Naive thymus-derived CD4-positive, alpha-beta T cell (primary cell): ENCODE measurements at places on chromosomes 1 and 21. TPM values are rescaled to one million over a fixed set of nuclear protein-coding genes. Genes with fewer than 3 reads are reported as not detected.

The LMOD1 gene
- total RNA-seq, result not detected

The HSPB7 gene
- total RNA-seq, result not detected in 2 replicates

The PTGFR gene
- total RNA-seq, result not detected

The MROH9 gene
- not detected for total RNA-seq

The TSACC gene
- total RNA-seq, result 1.1 TPM

The TNFRSF1B gene
- total RNA-seq, result 40.7 TPM

The BMP8A gene
- total RNA-seq, result 0.19 TPM

The FCRL5 gene
- total RNA-seq, result not detected in 2 replicates

The NEGR1 gene
- total RNA-seq, result not detected

The EIF4G3 gene
- 15.0 TPM for total RNA-seq

The RNU1-4 gene
- total RNA-seq, result 3,337 TPM

The PIK3R3 gene
- total RNA-seq, result 0.75 TPM

The S100A3 gene
- total RNA-seq, result not detected

The LCE2C gene
- total RNA-seq, result not detected

The E2F2 gene
- not detected for total RNA-seq

The DNALI1 gene
- 0.08 and 0.24 TPM in 2 replicates for total RNA-seq

The GABPB2 gene
- 41.9 TPM for total RNA-seq

The ITLN2 gene
- not detected for total RNA-seq

The PTGFRN gene
- total RNA-seq, result 1.5 TPM

The LAMC2 gene
- not detected for total RNA-seq

The GPR161 gene
- 0.53 and 0.60 TPM in 2 replicates for total RNA-seq

The SH2D5 gene
- 0.05 TPM in 1 of 2 replicates, not detected in the other for total RNA-seq

The SPATA1 gene
- 1.7 and 2.7 TPM in 2 replicates for total RNA-seq

The LRRC7 gene
- 6.4 TPM for total RNA-seq

The HENMT1 gene
- total RNA-seq, result 5.8 TPM

The C8B gene
- total RNA-seq, result not detected

The FCER1A gene
- total RNA-seq, result 0.81 TPM

The SHISAL2A gene
- total RNA-seq, result 81.2 TPM

The FAM78B gene
- 0.45 TPM for total RNA-seq

The VHLL gene
- 0.46 TPM in 1 of 2 replicates, not detected in the other for total RNA-seq

The EXTL1 gene
- total RNA-seq, result 0.32 TPM

The NTNG1 gene
- not detected for total RNA-seq

The FMO1 gene
- total RNA-seq, result not detected

The TSPEAR gene
- total RNA-seq, result not detected

The OR2L8 gene
- 1.4 TPM for total RNA-seq

The RGS1 gene
- 3.4 TPM for total RNA-seq

The ANKRD45 gene
- not detected for total RNA-seq

The CELA3A gene
- total RNA-seq, result not detected in 2 replicates

The MATN1 gene
- 2.2 TPM for total RNA-seq

The OLIG2 gene
- total RNA-seq, result not detected

The RGSL1 gene
- not detected for total RNA-seq

The THEM5 gene
- not detected in 2 replicates for total RNA-seq

The C4BPB gene
- 3.4 and 3.5 TPM in 2 replicates for total RNA-seq

The FAAP20 gene
- 49.7 and 55.7 TPM in 2 replicates for total RNA-seq

The LCE3D gene
- not detected for total RNA-seq

The GNAT2 gene
- total RNA-seq, result not detected

The ADAM15 gene
- 53.7 TPM for total RNA-seq

The HHIPL2 gene
- 0.17 and 0.56 TPM in 2 replicates for total RNA-seq

The ZNF678 gene
- total RNA-seq, result 7.4 TPM

The GPR37L1 gene
- total RNA-seq, result not detected

The FAM163A gene
- 0.17 TPM for total RNA-seq

The SLAMF9 gene
- total RNA-seq, result not detected

The HFM1 gene
- not detected for total RNA-seq

The BATF3 gene
- total RNA-seq, result 1.1 TPM

The VCAM1 gene
- total RNA-seq, result not detected
